Stimulated activated effector memory CD8-positive, alpha-beta T cell treated with anti-CD3 and anti-CD28 coated beads, Interleukin-12 subunit alpha, Interleukin-12 subunit beta, amount 100 ng/mL, for 72 hours (primary cell): ENCODE measurements at places on chromosomes 16 and 17.

- no peak for DNase-seq
Measured at GRCh38 chr16:31001507-31002249, 8.8 kb downstream of the STX1B start.

DNA sequence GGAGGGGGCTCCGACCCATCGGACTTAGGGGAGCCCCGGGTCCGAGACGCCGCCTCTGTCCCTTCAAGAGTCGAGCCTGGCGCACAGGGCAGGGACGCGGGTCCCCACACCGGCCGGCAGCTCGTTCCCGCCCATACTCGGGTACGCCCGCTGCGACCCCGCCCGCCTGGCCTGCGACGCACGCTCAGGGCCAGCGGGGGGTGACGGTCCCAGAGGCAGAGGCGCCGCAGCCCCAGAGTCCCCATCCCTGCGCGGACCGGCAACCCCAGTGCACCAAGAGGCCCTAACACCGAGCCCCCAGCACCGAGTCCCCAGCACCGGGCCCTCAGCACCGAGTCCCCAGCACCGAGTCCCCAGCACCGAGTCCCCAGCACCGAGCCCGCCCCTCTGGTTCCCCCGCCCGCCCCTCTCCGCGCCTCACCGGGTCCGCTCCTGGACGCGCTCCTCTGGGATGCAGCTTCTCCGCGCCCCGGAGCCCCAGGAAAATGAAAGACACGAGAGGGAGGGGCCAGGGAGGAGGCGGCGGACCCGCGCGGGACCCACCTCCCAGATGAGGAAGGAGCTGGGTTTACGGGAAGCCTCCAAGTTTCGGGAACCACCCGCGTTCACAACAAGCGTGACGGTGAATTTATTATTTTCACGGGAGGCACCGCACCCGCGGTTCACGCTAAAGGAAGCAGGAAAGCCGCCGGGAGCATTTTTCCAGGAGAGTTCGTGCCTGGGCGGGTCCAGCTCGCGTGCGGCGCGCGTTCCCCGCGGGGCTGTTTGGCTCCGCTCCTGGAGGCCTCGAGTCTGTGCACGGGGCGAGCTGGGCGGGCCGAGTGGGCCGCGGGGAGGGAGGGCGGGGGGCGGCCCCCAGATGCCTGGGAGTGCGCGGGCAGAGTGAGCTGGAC, at the start of gene SECTM1:
SECTM1 (minus strand) TSS at position 488 of the 893 bp plus-strand sequence. CDS start 6,526 bp downstream, outside the sequence.
- DNase-seq = no peak

DNA sequence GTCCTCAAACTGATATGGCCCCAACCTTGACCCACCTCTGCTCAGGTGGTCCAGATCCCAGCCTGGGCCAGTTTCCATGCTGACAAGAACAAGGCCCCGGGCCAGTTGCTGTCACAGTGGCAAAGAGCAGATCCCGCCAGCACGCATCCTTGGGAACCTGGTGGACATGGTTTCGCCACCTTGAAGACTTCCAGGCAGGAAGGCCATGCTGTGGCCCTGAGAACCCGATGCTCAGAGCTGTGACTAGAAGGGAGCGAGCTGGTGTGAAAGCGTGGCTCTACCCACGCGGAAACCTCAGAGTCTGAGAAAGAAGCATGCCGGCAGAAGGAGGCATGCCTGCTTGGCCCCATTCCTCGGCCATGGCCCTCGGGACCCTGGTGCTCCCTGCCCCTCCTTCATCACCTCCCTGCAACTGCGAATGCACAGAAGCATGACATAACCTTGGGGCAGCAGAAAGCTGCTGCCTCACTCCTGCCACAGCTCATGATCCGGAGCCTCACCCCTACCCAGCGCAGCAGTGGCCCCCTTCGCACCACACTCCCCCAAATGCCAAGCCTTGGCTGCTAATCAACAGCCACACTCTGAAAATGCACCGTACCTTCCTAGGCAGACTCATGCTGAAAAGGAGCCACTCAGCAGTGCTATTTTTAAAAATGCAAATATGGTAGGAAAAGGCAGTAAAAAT, 33.2 kb downstream of the UBE2O start:
- no peak for DNase-seq

DNA sequence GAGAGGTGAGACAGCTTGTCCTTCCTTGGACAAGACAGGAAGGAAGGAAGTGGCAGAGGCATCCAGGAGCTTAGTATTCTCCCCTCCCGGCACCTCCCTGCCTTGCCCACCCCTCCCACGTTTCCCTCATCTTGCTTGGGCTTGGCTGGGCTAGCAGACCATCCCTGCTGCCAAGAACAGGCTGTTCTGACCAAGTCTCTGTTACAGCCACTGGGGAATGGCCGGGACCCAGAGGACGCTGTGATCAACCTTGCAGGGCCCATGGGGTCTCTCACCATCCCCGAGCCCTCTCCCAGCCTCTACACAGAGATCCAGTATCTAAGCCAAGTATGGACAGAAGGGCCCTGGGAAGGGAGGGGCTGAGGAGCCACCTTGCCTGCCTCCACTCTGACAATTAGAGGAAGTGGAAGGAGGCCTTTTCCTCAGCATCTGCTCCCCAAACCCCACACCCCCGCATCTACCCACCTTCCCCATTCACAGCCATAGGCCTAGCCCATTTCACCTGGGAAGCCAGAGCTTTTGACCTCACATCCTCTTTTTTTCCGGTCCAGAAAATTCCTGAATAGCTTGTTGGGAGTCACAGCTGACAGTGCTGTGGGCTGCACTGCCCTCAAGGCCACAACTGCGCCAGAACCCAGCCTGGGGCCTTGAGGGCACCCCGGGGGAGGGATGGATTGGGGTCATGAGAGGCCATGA, 14.1 kb downstream of the CD300LG start:
- no peak for DNase-seq

DNA sequence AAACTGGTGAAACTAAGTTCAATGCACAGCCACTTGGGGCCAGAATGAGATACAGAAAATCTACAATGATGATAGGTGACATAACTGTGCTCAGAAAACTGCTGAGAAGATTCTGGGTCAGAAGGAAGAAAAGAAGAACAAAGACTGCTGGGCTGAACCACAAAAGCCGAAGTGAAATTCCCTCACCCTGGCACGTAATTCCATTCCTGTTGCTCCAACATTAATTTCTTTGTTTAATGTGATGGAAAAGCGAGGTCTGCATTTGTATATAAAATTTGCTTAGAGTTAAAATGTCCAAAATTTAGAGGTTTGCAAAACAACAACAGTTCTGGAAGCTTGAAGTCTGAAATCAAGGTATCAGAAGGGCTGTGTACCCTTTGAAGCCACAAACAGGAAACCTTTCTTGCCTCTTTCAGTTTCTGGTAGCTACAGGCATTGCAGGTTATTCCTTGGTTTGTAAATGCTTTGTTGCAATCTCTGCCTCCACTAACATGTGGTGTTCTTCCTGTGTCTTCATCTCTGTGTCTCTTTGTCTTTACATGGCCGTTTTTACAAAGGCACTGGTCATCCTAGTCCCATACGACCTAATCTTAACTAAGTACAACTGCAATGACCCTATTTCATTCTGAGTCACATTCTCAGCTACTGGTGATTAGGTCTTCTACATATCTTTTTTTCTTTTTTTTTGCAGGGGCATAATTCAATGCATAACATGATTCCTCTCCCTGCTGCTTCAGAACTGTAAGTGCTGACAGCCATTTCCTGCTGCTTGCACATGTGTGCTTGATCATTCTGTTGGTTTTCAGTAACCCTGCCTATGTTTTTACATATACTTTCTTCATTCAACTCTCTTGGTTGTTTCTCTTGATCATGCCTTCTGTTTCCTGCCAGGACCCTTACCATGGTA, 603.0 kb upstream of the CDH8 start:
- no peak for DNase-seq

GRCh38 chr16:86289907-86290306, 220.4 kb upstream of the FOXF1 start:
- DNase-seq = no peak

DNA sequence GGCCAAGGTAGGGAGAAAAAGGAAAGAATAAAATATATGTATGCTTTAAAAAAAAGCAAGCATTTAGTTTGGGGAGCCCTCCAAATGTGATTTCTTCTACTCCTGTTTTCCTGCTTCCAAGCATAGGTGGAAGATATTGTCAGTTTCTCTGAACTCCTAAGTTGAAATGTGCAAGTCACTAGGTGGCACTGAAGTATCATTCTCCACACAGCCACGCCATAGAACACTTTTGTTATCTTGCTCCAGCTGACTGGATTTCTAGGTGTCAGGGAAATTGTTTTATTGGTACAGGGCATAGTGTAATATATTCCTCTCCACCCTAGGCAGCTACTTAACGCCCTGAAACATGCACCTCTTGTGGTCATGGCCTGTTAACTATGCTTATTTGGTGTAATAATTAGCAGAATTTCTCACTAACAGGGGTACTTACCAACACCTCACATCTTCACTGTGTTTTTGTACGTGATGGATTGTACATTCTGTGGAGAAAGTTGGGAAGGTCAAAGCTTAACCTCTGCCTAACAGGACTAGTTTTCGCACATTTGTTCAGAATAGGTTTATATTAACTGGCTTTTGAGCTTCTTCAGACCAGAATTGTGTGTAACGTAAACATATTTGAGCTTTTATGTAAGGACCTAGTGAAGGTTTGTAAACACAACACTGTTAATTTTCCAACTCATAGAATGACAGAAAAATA, 69.3 kb downstream of the FTO start:
- DNase-seq = no peak

DNA sequence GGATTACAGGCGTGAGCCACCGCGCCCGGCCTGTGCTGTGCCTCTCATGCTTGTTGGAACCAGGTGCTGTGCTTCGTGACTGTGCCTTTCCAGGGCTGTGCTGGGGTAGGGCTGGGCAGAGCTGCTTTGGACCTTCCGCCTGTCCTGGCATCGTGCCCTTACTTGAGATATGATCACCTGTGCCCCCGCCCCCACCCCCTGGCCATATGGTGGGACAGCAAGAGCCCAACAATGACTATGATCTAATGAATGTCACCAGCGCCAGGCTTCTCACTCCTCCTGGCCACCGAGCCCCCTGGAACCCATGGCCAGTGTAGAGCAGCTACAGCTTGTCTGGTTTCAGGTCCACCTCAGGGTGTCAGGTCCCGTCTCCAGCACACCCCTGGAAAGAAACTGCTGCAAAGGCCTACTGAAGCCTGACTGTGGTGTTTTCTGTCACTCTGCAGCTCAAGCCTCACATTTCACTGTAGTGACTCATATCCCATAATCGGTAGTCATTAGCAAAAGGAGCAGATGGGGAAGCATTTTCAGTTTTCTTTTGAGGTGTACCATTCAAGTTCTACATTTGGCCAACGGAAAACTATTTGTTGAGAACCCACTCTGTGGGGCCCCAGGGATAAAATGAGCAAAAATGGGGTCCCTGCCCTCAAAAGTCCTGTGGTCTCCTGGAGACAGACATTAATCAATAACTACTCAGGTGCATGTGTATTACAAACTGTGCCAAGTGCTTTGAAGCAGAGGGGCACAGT, 22.1 kb downstream of the FCSK start:
- DNase-seq = peak; percentile 23

DNA sequence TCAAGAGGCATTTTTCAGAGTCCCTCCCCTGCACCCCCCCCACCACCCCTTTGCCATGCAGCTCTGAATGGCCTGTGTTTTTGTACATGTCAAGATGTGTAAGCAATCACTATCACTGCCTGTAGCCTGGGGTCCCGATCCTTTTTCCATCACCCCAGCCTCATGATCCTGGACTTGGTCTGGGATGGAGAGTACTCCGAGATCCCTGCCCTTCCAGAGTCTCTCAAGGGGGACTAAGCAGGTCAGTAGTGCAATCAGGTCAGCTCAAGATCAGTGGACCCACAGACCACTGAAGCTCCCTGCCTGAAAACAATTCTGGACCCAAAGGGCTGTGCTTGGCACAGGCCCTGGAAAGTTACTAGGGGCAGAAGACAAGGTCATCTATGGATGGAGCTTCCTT, 7.5 kb upstream of the GJD3 start:
- DNase-seq = no peak

DNA sequence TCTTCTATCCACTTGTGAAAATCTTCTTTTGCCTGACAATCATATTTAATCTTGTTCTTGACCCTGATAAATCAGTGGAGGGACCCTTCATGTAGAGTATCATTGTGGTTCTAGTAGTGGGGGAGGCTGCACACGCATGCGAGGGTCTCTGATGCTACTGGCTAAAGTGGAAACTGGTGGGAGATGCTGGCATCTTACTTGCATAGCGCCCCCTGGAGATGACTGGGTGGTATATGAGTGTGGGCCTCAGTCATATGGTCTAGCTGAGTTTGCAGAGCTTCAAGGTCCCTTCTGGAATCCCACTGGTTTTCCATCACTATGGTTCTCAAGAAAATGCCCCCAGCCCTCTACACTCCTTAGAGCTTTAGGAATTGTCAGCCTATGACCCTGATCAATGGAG, 236.4 kb upstream of the AXIN2 start:
- no peak for DNase-seq

GRCh38 chr17:76840443-76840767, 27.8 kb upstream of the MGAT5B start:
- no peak for DNase-seq

GRCh38 chr17:40086150-40087044, 14.0 kb downstream of the NR1D1 start:
- no peak for DNase-seq

DNA sequence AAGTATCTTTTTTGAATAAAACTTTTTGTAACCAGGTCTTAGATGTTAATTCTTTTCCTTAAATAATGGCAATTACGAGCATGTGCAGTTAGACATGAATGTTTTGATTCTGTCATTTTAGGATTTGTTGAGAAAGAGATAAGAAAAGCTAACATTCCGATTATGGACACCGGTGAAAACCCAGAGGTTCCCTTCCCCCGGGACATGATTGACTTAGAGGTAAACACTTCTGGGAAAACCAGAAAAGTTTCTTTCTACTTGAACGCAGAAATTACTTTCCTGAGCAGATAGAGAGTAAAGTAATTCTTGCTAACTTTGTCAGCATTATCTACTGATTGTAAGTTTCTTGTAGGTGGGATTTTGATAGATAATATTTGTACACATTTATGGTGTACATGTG, 9.2 kb downstream of the ATP6V0A1 start:
- no peak for DNase-seq

DNA sequence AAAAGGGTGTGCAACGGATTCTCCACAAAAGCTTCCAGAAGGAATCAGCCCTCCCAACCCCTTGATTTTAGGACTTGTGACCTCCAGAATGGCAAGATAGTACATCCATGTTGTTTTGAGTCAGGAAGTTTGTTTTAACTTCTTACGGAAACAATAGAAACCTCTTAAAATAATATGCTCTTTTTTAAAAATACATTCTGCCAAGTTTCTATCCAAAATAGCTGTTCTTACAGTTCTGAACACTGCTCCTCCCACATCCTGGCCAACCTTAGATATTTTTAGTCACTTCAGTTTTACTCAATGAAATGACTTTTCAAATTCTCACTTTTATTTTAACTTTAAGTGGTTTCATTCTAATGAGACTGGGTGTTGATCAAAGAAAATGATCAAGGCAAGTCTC, 156.4 kb downstream of the ZNF18 start:
- DNase-seq = no peak

DNA sequence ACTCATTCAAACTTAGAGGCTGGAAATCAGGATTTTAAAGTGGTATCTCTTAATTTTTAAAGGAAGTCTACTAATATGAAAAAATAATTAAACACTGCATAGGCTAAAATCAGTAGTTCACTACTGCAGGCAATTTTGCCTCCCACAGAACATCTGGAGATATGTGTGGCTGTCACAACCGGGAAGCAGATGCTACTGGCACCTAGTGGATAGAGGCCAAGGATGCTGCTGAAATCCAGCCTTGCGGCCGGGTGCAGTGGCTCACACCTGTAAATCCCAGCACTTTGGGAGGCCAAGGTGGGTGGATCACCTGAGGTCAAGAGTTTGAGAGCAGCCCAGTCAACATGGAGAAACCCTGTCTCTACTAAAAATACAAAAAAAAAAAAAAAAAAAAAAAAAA, 473.9 kb downstream of the XYLT1 start:
- DNase-seq = no peak
